ENCODE measurements at places on chromosomes 12 and 14.

DNA sequence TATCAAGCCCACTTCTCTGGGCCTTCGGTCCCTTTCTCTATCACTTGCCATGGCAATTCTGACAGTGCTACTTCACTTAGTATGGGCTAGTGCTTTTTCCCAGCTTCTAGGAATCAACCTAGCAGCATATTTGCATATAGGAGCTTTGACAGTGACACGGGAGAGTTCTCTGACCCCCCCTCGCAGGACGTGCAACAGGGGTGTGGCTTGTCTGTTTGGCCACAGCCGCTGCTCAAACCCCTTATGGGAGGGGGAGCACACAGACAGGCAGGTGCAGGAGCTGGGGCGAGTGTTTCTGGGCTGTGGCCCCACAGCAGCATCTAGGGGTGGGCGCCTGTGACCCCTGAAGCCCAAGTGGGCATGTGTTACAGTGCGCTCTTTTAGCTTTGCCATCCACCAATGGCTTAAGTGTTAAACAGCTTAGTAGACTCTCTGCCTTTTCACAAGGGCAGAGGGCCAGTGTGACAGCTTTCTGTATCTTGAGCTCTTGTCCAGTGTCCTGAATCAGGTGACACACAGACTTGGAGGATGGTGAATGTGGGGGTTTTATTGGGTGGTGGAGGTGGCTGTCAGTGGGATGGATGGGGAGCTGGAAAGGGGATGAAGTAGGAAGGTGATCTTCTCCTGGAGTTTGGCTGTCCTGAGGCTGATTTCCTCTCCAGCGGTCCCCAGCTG lies 229.3 kb downstream of the PCNX1 start:
- H3K27ac ChIP-seq, result no peak overlapping the region
- no peak overlapping the region for H3K4me3 ChIP-seq
- no peaks in the 10 kb centered on the region for H3K27me3 ChIP-seq
- no peaks in the 10 kb centered on the region for H3K36me3 ChIP-seq
- DNase-seq, result no peak

GRCh38 chr14:56282179-56282578 lies 164.0 kb downstream of the PELI2 start:
- no peaks in the 10 kb centered on the region for H3K4me1 ChIP-seq
- H3K4me3 ChIP-seq, result no peak overlapping the region
- no peak for DNase-seq

DNA sequence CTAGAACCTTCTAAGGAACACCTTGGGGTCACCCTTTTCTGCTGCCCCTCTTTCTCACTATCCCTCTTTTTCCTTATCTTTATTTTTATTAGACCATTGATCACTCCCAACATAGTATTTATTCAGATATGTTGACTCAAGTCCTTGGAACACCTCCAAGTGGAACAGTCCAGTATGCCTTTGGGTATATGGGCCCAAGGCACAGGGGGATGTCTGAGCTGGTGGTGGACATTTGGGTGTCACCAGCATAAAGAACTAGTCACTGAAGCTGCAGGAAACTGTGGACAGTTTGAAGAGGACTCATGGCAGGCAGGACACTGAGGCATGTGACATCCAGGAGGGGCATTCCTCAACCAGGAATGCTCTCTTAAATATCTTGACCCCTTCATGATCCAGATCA lies 105.6 kb downstream of the VEZT start:
- no peaks in the 10 kb centered on the region for H3K27me3 ChIP-seq
- H3K4me3 ChIP-seq, result no peak overlapping the region
- H3K4me1 ChIP-seq, result peaks cover 14% of the 10 kb centered on the region
- H3K36me3 ChIP-seq, result no peaks in the 10 kb centered on the region

DNA sequence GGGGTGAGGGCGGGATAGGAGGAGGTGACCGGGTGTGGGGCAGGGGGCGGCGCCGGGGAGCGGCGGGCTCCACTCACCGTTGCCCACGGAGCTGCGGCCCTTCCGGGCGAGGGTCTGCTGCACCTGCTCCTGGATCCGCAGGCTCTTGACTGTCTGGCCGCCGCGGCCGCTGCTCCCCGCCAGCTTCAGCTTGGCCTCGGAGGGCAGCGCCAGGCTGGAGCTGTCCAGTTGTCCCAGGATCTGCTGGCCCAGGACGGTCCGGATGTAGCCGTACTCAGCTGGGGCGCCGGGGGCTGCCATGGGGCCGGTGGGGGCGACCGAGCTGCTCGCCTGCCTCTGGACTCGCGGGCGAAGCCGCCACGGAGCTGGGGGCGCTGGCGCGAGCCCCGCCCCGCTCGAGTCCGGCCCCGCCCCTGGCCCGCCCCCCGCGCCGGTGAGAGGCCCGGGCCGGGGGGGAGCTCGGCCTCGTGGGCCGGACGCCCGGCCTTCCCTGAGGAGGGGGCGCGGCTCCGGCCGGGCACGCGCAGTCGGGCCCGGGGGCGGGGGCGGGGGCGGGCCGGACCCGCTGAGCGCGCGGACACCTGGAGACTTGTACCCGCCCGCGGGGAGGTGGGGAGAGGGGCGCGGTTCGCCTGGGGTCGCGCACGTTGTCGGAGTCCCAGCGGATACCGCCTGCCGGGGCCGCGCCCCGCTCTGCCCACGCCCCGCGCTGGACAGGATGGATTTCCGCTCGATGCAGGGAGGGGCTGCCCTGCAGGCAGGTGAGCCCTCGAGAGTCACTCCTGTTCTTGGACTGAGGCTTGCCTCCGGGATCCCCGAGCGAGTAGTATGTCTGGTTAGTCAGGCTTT lies at the start of gene PKP2:
Gene PKP2 (minus strand): TSS at position 346 of the 849 bp plus-strand sequence. CDS start 46 bp downstream, at position 300.
- peak within 1 kb of the TSS; percentile 68 for H3K4me3 ChIP-seq
- H3K4me1 ChIP-seq, result peaks cover 13% of the 10 kb centered on the region
- peaks cover 6% of the 10 kb centered on the region for H3K27me3 ChIP-seq
- no peak for DNase-seq
- no peaks in the 10 kb centered on the region for H3K36me3 ChIP-seq

GRCh38 chr12:4816744-4817525 lies 92.8 kb upstream of the KCNA1 start:
- no peak for DNase-seq
- H3K4me3 ChIP-seq, result no peak overlapping the region
- no peak overlapping the region for H3K27ac ChIP-seq

DNA sequence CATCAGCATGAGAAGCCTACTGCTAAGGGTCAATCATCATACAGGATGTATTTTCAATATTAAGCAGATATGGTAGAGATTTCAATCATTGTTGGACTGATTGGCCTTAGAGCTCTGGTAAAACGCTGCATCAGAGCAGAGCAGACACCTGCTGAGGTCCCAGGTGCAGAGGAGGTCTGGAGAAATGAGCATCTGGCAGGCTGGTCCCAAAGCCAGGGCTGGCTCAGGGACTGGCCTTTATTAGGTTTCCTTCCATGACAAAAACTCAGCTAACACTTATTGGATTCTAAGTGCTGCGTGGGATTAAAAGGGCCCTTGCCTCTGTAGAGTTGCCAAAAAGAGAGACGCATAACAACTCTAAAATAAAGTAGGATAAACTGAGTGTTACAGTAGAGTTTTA lies 29.7 kb downstream of the AKAP6 start:
- no peak for DNase-seq
- H3K36me3 ChIP-seq, result no peaks in the 10 kb centered on the region
- H3K27me3 ChIP-seq, result no peaks in the 10 kb centered on the region
- no peaks in the 10 kb centered on the region for H3K4me1 ChIP-seq

GRCh38 chr12:17169726-17170471 lies 563.9 kb upstream of the LMO3 start:
- no peak overlapping the region for H3K4me3 ChIP-seq
- DNase-seq, result no peak
- no peaks in the 10 kb centered on the region for H3K4me1 ChIP-seq
- H3K36me3 ChIP-seq, result no peaks in the 10 kb centered on the region
- H3K27ac ChIP-seq, result no peak overlapping the region

- H3K4me3 ChIP-seq, result no peak overlapping the region
- no peaks in the 10 kb centered on the region for H3K36me3 ChIP-seq
- H3K4me1 ChIP-seq, result no peaks in the 10 kb centered on the region
- no peak for DNase-seq
- no peak overlapping the region for H3K27ac ChIP-seq
- H3K27me3 ChIP-seq, result no peaks in the 10 kb centered on the region
Measured at GRCh38 chr12:93148412-93148811, 219.3 kb upstream of the EEA1 start.

- no peaks in the 10 kb centered on the region for H3K36me3 ChIP-seq
- H3K27me3 ChIP-seq, result no peaks in the 10 kb centered on the region
- H3K4me1 ChIP-seq, result peaks cover 6% of the 10 kb centered on the region
- no peak for DNase-seq
- H3K4me3 ChIP-seq, result no peak overlapping the region
Measured at GRCh38 chr14:37203423-37203822, 5.7 kb downstream of the MIPOL1 start.

GRCh38 chr12:71567537-71567936 lies 96.1 kb downstream of the ZFC3H1 start:
- no peaks in the 10 kb centered on the region for H3K36me3 ChIP-seq
- no peak overlapping the region for H3K27ac ChIP-seq
- H3K4me3 ChIP-seq, result no peak overlapping the region
- DNase-seq, result no peak
- no peaks in the 10 kb centered on the region for H3K27me3 ChIP-seq
- no peaks in the 10 kb centered on the region for H3K4me1 ChIP-seq

GRCh38 chr14:92259613-92260357 lies 63.2 kb upstream of the SLC24A4 start:
- no peaks in the 10 kb centered on the region for H3K27me3 ChIP-seq
- H3K4me1 ChIP-seq, result peaks cover 18% of the 10 kb centered on the region
- no peak overlapping the region for H3K4me3 ChIP-seq
- DNase-seq, result no peak
- no peak overlapping the region for H3K27ac ChIP-seq
- H3K36me3 ChIP-seq, result no peaks in the 10 kb centered on the region

GRCh38 chr14:101031186-101031585 lies 127.7 kb upstream of the RTL1 start:
- H3K36me3 ChIP-seq, result no peaks in the 10 kb centered on the region
- no peak for DNase-seq
- H3K4me1 ChIP-seq, result no peaks in the 10 kb centered on the region

DNA sequence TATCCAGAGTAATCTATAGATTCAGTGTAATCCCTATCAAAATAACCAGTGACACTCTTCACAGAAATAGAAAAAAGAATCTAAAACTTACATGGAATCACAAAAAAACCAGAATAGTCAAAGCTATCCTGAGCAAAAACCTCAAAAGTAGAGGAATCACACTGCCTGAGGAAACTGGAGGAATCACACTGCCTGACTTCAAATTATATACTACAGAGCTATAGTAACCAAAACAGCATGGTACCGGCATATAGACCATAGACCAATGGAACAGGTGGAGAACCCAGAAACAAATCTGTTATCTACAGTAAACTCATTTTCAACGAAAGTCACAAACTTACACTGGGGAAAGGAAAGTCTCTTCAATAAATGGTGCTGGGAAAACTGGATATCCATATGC lies 244.0 kb downstream of the FUT8 start:
- no peak overlapping the region for H3K4me3 ChIP-seq
- H3K4me1 ChIP-seq, result no peaks in the 10 kb centered on the region
- H3K27me3 ChIP-seq, result no peaks in the 10 kb centered on the region
- H3K36me3 ChIP-seq, result no peaks in the 10 kb centered on the region
- no peak overlapping the region for H3K27ac ChIP-seq

DNA sequence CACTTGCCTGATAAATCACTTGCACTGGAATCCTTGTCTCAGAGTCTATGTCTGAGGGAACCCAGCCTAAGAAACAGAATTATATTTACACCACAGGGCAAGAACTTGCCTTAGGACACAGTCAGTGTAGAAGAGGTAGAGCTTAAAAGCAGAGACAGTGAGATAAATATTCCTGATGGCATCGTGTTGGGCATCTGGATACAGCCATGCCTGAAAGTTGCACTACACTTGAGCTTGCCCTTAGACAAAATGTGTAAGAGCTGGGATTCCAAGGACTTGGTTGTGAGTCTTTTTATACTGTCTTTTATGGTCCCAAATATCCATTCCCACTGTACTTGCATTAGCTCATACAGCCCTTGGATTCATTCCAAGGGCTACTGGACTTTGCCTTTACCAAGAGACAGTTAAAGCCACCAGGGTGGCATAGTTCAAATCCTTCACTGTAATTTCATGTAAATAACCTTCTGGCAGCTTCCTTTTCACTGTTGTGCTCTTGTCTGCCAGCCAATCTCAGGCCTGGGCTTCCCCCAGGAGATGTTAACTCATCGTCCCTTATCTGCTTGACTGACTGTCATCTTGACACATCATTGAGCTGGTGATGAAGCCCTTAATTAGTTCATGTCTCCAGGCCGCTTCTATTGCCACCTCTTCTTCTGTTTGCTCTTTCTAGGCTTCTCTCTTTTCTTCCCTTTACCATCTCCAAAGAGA lies 577.9 kb upstream of the TBX3 start:
- no peaks in the 10 kb centered on the region for H3K4me1 ChIP-seq
- H3K27me3 ChIP-seq, result no peaks in the 10 kb centered on the region
- H3K27ac ChIP-seq, result no peak overlapping the region
- H3K36me3 ChIP-seq, result no peaks in the 10 kb centered on the region
- H3K4me3 ChIP-seq, result no peak overlapping the region

- no peak for DNase-seq
- no peaks in the 10 kb centered on the region for H3K4me1 ChIP-seq
- H3K27me3 ChIP-seq, result no peaks in the 10 kb centered on the region
- peaks cover 23% of the 10 kb centered on the region for H3K36me3 ChIP-seq
- H3K27ac ChIP-seq, result no peak overlapping the region
- no peak overlapping the region for H3K4me3 ChIP-seq
Measured at GRCh38 chr14:55353686-55354467, 57.8 kb downstream of the ATG14 start.

- no peak overlapping the region for H3K27ac ChIP-seq
- H3K36me3 ChIP-seq, result no peaks in the 10 kb centered on the region
- DNase-seq, result no peak
- H3K4me1 ChIP-seq, result no peaks in the 10 kb centered on the region
Measured at GRCh38 chr12:3935078-3935477, 61.9 kb upstream of the PARP11 start.

DNA sequence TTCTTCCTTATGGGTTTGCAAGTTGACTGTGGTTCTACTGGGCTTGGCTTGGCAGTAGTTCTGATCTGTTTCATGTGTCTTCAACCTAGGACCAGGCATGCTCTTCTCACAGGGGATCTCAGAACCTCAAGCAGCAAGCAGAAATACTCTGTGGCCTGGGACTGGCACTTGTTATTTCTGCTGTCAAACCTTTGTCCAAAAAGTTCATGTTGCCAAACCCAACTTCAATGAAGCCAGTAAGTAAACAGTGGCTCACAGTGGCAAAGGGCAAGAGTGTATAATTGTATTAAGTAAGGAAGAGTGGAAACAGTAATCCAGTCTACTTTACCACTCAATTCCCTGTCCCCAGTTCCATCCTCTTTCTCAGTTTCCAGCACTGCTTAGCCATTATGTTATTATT lies 15.7 kb upstream of the HMGA2 start:
- no peak overlapping the region for H3K27ac ChIP-seq
- no peaks in the 10 kb centered on the region for H3K4me1 ChIP-seq
- H3K27me3 ChIP-seq, result no peaks in the 10 kb centered on the region
- no peak for DNase-seq
- no peak overlapping the region for H3K4me3 ChIP-seq
- no peaks in the 10 kb centered on the region for H3K36me3 ChIP-seq

DNA sequence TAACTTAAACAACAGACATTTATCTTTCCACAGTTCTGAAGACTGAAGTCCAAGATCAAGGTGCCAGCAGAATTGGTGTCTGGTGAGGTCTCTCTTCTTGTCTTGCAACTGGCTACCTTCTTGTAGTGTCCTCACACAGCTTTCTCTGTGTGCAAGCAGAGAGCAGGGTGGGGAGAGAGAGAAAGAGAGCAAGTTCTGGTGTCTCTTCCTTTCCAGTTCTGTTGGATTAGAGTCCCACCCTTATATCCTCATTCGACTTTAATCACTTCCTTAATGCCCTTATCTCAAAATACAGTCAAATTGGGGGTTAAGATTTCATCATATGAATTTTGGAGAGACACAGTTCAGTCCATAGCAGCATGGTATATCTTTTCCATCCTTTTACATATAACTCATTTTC lies 40.8 kb downstream of the DYRK2 start:
- no peak overlapping the region for H3K4me3 ChIP-seq
- H3K27ac ChIP-seq, result no peak overlapping the region
- no peaks in the 10 kb centered on the region for H3K36me3 ChIP-seq
- H3K4me1 ChIP-seq, result no peaks in the 10 kb centered on the region
